Hematopoietic multipotent progenitor cell treated with erythropoietin and hydrocortisone succinate and interleukin-3 and kit ligand, for 8 days (in vitro differentiated cells): ENCODE measurements at places on chromosomes 7 and 10.

DNA sequence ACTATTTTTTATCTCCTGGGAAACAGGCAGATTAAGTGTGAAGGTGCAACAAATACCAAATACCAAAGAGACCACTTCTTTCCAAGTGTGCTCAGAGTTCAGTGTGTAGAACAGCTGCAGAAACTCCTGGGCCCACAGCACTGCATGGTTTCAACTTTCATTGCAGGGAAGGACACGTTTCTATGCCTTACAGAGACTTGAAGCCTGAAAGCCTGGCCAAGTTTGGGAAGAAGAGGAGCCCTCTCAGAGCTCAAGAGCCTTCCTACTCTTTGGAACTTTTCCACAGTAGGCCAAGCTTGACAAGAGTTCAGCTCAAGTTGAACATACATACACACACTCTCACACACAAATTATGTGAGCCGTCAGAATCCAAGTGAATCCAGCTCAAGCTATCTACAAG lies 2.5 kb downstream of the HOXA4 start:
- no peak for DNase-seq

GRCh38 chr10:5719546-5719945 lies 34.9 kb downstream of the TASOR2 start:
- DNase-seq: no peak

DNA sequence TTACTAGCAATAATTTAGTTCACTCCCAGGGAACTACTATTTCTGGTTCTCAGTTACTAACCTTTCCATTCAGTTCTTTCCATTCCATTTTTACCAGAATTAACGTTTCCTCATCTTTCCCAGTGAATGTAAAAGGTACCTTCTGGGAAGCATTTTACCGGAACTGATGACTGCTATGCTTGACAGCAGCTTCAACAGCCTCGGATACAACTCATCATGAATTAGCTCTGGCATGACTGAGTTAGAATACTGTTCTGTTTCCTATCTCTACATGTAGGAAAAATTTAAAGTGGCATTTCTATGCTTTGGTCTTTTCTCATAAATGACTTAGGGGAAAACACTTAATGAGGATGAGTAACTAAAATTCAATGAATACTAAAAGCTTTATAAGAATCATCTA lies 18.6 kb downstream of the TAS2R41 start:
- no peak for DNase-seq

GRCh38 chr10:114779803-114780576 lies 41.6 kb upstream of the FHIP2A start:
- no peak for DNase-seq

DNA sequence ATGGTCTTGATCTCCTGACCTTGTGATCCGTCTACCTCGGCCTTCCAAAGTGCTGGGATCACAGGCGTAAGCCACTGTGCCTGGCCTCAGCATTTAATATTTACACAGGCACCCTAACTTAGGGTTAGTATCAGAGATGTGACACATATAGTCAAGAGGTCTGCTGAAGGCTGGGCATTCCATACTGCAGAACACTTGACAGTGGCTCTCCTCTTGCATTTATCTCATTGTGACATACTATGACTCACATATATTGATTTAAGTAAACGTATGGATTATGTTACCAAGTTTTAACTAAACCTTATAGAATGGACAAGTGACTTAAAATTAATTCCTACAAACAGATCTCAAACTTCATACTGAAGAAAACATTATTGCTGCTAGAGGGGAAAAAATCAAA lies 36.6 kb downstream of the BRAF start:
- DNase-seq: no peak

DNA sequence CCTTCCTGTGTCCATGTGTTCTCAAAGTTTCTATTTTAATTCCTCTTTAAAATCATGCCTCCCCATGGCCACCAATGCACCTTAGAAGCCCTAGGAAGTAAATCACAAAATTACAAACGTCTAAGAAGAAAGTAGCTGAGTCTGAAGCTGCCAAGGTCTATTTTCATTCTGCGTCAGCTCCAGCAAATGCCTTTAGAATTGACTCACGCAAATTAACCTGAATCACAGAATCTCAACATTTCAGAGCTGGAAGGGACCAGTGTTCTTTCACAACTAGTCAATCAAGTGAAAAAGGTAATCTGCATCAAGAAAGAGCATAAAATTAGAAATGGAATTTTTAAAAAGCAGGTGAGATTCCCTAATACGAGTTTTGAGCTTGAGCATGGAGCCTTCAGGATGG lies 1017.6 kb downstream of the SORCS3 start:
- DNase-seq: no peak

DNA sequence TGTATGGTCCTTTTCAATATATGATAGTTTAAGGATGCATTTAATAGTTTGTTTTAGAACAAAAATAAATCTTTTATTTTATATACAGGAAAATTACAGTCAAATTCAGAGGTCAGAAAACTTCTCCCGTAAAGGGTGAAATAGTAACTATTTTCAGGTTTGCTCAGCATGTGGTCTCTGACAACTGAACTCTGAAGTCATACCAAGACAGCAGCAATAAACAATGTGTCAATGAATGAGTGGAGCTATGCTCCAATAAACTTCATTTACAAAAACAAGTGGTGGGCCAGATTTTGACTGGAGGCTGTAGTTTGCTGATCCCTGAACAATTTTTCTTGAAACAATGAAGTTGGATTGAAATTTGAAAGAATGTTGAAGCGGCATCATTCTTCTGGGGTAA lies 123.6 kb downstream of the ZNF248 start:
- no peak for DNase-seq

DNA sequence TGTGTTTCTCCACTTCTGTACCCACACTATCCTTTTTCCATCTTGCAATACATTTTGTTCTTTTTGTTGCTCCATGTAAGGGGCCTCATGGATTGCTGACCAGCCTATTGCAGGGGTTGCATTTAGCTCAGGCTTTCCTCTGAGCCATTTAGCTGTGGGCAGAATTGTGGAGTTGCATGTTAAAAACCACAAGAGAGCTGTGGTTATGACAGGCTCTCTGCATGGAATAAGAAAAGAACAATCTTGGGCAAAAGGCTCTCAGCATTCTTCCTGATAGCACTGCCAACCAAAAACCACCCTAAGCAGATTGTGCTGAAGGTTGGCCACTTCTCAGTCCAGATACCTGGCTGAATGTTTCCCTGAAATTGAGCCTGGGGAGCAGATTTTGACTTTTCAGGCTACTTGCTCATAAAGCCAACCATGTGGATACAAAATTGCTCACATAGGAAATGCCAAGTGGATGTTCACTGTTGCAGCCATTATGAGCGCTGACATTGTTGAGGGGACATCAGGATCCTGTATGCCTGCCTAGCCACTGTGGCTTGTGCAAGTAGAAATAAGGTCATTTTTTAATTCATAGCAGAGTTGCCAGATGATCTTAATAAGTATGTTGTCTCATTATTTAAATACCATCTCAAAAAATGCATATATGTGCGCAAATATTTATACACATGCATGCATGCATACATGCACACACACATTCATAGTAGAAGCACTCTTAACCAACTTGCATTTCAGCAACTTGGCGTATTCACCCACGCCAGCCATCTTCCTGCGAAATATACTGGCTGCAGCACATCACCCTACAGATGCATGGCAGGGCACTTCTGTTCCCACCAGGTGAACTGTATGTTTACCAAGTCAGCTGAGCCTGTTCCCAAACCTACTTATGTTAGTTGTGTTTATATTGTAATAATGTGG lies 695.4 kb downstream of the LRMDA start:
- DNase-seq: peak; percentile 1

GRCh38 chr10:121078672-121079102 lies 227.5 kb downstream of the WDR11 start:
- no peak for DNase-seq

DNA sequence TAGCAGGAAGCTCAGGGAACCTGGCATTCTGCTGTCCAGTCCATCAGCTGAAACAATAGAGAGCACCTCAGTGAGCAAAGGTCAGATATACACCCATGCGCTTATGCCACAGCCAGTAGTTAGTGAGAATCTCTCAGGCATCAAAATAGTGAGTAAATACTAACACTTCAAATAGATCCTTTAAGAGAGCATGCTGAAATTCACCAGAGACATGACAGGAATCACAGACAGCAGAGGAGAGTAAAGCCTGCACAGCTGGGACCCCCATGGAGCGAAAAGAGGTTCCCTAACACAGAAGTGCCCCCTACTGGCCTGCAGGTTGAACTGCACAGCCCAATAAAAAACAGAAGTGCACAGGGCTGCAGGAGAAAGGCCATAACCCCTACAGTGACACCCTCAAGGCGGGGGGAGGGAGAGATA lies 57.6 kb upstream of the ANTXRL start:
- peak; percentile 48 for DNase-seq

GRCh38 chr10:49609283-49610113 lies 612 bp upstream of the SLC18A3 start:
- DNase-seq: no peak

DNA sequence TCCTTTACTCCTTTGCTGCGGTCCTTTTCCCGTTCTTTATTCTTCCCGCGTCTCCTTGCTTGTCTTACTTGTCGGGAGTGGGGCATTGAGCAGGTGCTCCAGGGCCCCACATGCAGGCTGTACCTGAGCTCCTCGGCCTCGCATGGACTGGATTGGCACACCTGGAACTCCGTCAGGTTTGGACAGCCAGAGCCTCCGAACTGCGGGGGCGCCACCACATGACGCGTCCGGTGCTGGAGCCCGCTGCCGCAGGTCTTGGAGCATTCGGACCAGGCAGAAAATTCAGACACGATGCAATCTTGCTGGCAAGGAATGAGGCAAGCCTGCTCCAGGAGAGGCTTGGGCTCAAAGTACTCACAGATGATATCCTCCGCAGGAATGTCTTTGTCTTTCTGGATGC lies 195.7 kb downstream of the THSD7A start:
- no peak for DNase-seq
